ENCODE measurements at places on chromosomes 6 and 20.

- DNase-seq: no peak
Measured at GRCh38 chr6:167835260-167835659, 8.5 kb downstream of the AFDN start.

- DNase-seq: no peak
Measured at GRCh38 chr6:43301081-43301870, 3.2 kb downstream of the SLC22A7 start.

DNA sequence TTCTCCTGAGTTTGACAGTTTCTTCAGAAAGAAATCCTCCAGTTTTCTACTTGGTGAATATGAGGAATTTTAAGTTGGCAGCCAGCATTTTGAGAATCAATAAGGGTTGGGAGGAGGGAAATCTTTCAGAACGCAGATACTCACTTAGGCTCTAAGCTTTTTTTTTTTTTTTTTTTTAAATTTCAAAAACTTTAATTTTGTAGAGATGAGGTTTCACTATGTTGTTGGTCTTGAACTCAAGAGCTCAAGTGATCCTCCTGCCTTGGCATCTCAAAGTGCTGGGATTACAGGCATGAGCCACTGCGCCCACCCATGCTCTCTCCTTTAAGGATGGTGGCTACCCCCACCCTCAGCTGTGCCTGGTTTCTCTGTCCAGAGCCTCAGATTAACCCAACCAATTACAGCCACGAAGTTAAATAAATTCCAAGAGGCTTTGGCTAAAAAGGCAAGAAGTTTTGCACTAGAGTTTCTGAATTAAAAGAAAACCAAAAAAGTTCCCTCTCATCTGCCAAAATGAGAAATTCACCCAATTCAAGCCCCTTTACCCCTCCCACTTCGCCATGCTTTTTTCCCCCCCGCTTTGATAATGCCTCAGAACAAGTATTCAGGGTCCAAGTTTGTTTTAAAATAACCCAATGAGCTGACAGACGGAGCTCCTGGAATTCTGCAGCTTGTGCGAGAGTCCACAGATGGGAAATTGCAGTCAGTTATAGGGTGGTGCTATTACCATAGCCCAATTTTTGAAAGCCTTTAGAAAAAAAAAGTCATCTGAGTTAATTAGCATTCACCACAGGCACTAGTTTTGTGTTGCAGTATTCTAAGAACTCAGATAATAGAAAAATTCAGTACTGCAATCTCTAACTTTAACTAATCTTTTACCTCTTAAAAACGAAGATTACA is 94.3 kb upstream of the BEND3 start:
- DNase-seq: no peak

- DNase-seq: peak; percentile 79
Measured at GRCh38 chr20:47318027-47318585, 38.4 kb downstream of the ZMYND8 start.

GRCh38 chr20:19995220-19995863 is 21.8 kb upstream of the NAA20 start:
- peak; percentile 79 for DNase-seq

DNA sequence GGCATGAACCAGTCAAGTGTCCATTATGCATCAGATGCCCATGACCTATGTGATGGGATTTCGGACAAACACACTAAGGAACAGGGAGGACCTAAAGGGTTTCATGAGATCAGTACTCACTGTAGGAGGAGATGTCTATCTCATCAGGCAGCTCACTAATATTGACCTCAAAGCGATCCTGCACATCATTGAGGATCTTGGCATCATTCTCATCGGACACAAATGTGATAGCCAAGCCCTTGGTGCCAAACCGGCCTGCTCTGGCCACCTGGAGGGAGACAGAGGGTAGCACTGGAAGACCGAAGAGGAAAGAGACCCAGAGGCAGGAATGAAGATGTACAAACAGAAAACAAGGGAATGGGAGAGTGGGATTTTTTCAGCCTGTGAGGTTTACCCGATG is 1.9 kb downstream of the MCCD1 start:
- no peak for DNase-seq

GRCh38 chr6:40626886-40627285 is 39.7 kb upstream of the LRFN2 start:
- DNase-seq: no peak

DNA sequence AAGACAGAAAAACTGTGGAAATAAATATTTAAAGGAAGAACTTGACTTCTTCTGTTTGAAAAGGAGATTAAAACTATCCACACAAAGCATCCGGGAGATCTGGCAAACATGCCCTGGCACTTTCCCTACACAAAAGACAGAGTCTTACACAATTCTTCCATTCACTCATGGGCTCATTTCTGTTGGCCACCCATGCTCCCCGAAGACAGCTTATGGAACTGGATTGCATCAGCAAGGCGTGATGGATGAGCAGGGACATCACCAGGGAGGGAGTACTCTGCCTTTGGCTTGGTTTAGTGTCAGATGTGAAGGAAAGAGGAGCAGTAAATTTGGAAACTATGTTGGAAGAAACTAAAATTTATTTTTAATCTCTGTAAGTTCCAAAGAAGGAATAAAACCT is 379.3 kb downstream of the CD109 start:
- DNase-seq: peak; percentile 8

DNA sequence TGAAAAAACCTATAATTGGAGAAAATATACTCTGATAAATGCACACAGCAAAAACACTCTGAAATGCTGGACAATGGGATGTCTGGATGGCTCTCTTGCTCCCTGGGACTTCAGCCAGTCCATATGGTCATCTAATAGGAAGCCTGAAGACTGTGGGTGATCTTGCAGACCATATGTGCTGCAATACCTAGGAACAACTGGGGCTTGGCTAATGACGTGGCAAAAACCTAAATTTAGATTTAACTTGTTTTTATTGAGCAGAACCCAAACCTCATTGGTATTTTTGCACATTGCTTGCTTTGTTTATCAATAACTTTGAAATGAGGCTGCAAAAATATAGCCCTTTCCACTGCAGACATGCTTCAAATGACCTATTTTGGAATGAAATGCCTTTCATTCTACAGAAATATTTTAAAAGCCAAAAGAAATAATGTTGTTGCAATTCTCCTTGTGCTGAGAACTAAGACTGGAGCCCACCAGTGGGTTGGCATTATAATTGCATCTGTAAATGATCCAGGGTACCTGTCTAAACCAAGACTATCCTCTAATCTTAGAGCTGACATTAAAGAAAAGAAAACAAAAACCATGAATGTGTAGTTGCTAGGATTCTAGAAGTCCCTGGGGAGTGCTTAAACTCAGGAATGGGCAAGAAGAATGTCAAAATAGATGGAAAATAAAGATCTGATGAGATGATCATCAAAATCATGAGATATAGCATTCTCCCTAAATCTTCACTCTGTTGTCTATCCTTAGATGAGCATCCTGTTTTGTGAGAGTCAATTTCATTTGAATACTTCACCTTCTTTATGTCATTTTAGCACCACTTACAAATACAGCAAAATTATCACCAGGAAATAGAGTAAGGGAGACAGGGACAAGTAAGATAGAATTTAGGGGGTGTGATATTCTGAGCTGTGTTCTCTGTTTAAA is 152.1 kb upstream of the RIMS1 start:
- no peak for DNase-seq

- DNase-seq: peak; percentile 21
Measured at GRCh38 chr6:77231438-77232305, 231.6 kb downstream of the HTR1B start.

DNA sequence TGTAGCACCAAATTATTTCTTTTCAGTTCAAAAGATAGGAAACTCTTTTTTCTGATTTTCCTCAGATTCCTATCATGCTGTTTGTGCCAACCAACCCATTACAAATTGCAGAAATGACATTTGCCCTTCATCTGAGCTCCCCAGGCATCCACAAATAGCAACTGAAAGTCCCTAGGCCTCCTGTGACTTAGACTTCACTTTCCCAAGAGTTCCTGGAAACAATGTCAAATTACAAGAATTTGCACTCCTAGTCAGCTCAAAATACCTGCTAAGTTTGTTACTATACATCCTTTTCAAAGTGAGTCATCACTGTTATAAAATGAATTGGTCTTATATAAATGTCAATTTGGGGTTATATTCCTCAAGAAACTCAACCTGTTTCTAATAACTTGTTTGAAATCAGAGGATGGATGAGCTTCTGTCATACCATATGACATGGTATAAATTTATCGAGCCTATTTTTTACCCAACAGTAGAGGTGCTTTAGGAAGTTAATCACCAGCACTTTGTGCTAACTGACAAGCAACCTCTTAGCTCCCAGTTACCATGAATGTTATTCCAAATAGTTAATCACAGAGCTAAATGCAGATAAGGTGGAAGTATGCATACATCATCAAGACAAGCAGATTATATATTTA is 256.5 kb downstream of the HACE1 start:
- DNase-seq: no peak

DNA sequence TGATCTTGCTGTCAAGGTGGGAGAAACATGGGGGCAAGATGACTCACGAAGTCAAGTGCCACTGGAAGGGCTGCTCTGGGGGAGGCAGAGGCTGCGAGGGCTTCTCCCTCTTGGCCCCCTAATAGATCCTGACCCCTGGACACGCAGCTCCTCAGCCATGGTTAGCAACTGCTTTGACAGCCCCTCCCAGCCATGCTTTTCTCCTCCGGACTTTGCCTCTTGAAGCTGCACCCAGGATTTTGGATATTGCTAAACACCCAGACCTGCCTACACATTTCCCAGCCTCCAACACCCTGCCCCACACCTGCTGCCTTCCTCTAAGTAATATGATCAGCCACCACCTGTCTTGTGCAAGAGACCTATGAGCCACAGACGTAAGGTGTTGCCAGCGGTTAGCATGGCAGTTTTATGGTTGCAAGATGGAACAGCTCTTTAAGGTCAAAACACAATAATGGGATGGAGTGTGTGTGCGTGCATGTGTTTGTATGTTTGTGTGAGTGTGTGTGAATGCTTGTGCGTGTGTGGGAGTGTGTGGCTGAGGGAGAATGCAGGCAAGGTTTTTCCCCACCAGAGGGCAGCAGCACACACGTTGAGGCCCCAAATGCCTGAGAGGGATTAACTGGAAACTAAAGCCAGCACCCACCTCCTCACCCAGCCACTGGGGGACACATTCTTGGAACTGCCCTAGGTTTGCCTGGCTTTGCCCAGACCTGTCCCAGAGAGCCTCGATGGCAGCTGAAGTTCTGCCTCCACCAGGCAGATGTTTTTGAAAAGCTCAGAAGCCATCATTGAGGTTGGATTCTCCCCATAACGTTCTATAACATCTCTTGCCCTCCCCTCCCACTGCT is 2.5 kb downstream of the IP6K3 start:
- DNase-seq: peak; percentile 81

Data from choroid plexus epithelial cell (primary cell).